ENCODE measurements at places on chromosomes 1 and 21. TPM values are rescaled to one million over a fixed set of nuclear protein-coding genes. Genes with fewer than 3 reads are reported as not detected.

DNA sequence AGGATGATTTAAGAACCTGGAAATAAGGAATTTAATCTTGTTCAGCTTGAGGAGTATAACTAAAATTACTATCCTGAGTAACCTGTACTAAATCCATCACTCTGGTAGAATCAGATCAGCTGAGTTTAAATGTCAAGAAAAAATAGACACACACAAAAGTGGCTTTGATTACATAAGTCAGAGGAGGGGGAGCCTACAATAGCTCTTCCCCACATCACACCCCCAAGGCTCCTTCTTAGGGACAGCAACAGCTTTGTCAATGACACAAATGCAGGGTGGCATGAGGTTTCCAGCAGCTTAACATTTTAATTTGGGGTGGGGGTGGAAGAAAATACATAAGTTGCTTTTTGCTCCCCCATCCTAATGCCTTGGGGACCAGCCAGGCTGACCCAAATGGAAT, 12.6 kb upstream of the NUP210L start:
- H3K27ac ChIP-seq, result no peak overlapping the region
- no peak for DNase-seq
- no peaks in the 10 kb centered on the region for H3K27me3 ChIP-seq
- H3K36me3 ChIP-seq, result peaks cover 13% of the 10 kb centered on the region
- H3K4me1 ChIP-seq, result no peaks in the 10 kb centered on the region
- no peak overlapping the region for H3K4me3 ChIP-seq

GRCh38 chr1:64632936-64633335, 111.9 kb upstream of the RAVER2 start:
- no peaks in the 10 kb centered on the region for H3K4me1 ChIP-seq
- no peak for DNase-seq
- H3K36me3 ChIP-seq, result no peaks in the 10 kb centered on the region

DNA sequence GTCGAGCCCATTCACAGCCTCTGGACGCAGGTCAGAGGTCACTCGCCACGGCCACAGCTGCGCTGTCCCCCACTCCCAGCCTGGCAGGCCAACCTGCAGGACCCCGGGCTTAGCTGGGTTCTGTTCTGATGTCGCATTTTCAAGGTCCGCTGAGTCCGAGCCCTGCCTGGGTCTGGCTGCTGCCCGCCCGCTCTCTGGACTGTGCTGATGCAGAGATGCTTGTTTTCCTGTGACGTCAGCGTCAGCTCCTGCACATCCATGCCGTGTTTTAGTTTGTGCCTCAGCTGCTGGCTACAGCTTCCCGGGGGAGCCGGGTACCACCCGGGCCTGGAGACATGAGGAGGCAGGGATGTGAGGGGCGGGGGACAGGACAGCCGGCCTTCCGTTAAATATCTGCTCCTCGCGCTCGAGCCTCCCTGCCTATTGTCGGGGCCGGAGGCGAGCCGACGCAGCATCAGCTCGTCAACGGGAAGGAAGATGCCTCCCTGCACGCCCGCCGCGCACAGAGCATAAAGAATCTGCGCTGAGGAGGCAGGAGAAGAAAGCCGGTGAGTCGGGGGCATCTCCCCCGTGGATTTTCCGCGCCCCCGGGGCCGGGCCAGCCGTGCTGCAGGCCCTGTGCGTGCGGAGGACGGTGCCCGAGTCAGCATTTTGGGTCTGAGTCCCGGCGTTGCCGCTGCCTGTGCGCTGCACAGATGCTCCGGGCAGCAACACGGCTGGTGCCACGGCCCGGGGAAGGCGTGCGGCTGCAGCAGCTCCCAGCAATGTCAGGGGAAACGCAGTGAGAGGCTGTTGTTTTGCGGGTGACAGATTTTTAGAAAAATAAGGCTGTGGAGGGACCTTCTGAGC, 23.4 kb downstream of the PRKCZ start:
- DNase-seq, result no peak
- H3K27me3 ChIP-seq, result no peaks in the 10 kb centered on the region
- no peaks in the 10 kb centered on the region for H3K4me1 ChIP-seq
- no peaks in the 10 kb centered on the region for H3K36me3 ChIP-seq
- peak overlapping the region; percentile 45 for H3K4me3 ChIP-seq
- H3K27ac ChIP-seq, result no peak overlapping the region

The LIN9 gene
- 1.9 TPM for total RNA-seq

DNA sequence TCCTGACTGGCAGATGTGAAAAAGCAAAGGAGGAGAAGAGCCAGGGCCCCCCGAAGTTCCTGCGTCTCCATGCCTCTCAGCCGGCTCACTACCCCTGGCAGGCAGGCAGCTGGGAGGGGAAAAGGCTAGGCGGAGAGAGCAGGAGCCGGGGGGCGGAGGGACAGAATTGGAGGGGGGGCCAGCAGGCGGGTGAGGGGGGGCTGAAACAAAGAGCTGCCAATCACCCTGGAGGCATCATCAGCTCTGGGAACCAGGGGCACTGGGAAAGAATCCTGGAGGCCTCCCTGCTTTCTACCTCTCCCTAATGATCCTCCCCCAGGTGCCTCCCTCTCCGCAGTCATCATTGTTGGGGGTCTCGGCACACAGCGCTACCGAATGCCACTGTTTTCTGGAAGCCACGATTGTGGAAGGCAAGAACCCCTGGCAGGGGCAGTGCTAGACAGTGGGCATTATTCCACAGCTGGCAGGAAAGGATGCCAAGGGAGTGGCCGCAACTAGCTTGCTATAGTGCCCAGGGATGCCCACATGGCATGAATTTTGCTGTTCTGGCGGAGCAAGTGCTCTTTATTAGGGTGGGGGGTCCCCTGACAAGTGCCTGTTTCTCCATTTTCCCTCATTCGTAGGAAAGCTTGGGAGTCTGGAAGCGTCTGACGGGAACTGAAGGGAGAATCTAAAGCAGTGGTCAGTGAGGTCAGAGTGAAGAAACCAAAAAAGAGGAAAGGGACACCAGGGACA, at the start of gene THBS3:
THBS3 (minus strand) TSS at position 92 of the 735 bp plus-strand sequence; CDS start at position 71, 21 bp downstream.
- peaks cover 8% of the 10 kb centered on the region for H3K4me1 ChIP-seq
- H3K36me3 ChIP-seq, result no peaks in the 10 kb centered on the region
- DNase-seq, result no peak
- no peaks in the 10 kb centered on the region for H3K27me3 ChIP-seq

DNA sequence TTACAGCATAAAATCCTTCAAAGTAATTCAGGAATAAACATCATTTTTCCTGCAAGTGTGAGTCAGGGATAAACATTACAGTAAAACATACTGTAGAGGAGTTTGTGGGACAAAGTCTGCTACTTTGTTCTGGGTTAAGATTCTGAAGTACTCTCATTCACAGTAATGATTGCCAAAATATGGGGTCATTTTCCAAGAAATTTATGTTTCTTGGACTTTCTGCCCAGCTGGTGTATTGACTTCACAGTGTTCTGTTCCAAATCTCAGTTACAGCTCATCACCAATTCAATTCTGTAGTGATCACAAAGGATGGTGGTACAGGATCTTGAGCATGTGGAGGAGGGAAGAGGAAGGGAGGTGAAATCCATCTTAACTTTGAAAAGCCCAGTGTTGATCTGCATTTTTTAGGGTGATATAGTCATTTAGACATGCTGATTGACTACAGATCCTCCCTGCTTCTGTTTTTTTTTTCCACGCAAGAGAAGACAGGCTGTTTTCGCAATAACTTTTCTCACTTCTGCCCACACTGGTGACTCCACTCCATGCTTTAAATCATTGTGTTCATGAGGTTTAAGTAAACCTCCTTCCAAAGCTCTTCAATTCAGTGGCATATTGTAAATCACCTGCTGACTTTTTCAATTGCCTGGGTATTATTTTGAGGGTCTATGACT, 60.4 kb upstream of the C1orf53 start:
- no peak overlapping the region for H3K4me3 ChIP-seq
- H3K27ac ChIP-seq, result no peak overlapping the region
- DNase-seq, result no peak

The LEFTY2 gene
- 0.88 TPM for total RNA-seq

The AGMAT gene
- total RNA-seq, result 0.33 TPM

GRCh38 chr1:16165073-16165364, 9.2 kb upstream of the EPHA2 start:
- peak overlapping the region; percentile 87 for H3K27ac ChIP-seq
- DNase-seq, result no peak
- no peak overlapping the region for H3K4me3 ChIP-seq
- H3K4me1 ChIP-seq, result no peaks in the 10 kb centered on the region
- H3K36me3 ChIP-seq, result no peaks in the 10 kb centered on the region

- H3K4me3 ChIP-seq, result no peak overlapping the region
- H3K27me3 ChIP-seq, result no peaks in the 10 kb centered on the region
- H3K36me3 ChIP-seq, result no peaks in the 10 kb centered on the region
- peaks cover 6% of the 10 kb centered on the region for H3K4me1 ChIP-seq
Measured at GRCh38 chr1:39131940-39132339, 72.6 kb upstream of the MACF1 start.

DNA sequence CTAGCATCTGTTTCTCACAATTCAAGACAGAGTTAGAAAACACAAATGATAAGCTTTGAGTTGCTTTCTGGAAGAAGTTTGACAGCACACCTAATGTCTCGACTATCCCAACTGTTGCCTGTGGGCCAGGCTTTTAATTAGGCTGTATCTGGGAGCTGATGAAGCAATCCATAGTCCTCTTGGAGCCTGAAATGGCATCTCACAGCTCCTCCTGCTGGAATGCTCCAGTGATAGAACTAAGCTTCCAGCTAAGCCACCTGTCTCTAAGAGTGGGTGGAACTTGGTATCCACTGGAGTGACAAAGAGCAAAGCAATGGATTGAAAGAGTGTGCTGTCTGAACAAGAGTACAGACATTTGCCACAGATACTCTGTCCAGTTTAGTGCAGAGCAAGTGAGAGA, 605.3 kb upstream of the NR5A2 start:
- H3K4me1 ChIP-seq, result no peaks in the 10 kb centered on the region
- no peak for DNase-seq
- H3K36me3 ChIP-seq, result no peaks in the 10 kb centered on the region

DNA sequence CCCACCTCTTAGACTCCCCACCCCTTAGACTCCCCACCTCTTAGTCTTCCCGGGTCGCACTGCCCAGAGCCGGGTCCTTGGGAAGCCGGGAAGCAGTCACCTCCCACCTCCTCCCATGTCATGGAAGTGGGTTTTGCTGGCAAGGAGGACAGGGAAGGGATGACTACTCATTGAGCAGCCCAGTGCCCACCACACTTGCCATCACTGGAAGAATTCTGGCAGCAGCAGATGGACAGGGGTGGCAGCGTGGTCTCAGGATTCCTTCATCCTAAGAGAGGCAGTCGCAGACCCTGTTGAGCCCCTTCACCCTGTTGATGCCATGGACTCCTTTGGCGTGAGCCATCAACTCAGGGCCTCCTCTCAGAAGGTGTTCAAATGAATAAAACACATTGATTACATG, 140.8 kb downstream of the PGBD5 start:
- no peaks in the 10 kb centered on the region for H3K27me3 ChIP-seq
- no peak overlapping the region for H3K27ac ChIP-seq
- no peaks in the 10 kb centered on the region for H3K36me3 ChIP-seq
- no peak for DNase-seq
- no peaks in the 10 kb centered on the region for H3K4me1 ChIP-seq

DNA sequence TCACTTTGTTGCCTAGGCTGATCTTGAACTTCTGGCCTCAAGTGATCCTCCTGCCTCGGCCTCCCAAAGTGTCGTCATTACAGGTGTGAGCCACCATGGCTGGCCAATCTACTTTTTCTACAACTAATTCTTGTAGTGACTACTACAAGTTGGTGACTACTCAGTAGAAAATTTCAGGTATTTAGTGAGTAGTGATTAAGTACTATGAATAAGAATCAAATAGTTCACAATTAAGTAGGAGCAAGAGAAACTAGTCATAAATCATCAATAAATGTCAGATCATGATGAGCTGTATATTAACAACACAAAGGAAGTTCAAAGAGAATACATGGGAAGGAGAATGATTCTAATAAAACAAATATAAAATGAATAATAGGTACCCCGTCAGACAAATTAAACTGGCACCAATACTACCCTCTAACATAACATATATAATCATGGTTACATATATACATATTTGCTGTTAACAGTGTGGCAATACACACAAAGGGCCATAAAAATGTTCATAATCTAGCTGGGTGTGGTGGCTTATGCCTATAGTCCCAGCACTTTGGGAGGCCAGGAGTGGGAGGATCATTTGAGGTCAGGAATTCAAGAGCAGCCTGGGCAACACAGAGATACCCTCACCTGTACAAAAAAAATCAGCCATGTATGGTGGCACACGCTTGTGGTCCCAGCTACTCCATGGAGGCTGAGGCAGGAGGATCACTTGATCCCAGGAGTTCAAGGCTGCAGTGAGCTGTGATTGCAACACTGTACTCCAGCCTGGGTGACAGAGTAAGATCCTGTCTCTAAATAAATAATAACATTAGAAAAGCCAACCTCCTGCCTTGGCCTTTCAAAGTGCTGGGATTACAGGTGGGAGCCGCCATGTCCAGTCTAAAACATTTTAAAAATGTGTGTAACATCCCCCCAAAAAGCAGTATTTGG, 19.1 kb downstream of the YY1AP1 start:
- no peak for DNase-seq
- H3K27ac ChIP-seq, result no peak overlapping the region
- no peaks in the 10 kb centered on the region for H3K36me3 ChIP-seq
- H3K27me3 ChIP-seq, result no peaks in the 10 kb centered on the region
- H3K4me1 ChIP-seq, result no peaks in the 10 kb centered on the region

DNA sequence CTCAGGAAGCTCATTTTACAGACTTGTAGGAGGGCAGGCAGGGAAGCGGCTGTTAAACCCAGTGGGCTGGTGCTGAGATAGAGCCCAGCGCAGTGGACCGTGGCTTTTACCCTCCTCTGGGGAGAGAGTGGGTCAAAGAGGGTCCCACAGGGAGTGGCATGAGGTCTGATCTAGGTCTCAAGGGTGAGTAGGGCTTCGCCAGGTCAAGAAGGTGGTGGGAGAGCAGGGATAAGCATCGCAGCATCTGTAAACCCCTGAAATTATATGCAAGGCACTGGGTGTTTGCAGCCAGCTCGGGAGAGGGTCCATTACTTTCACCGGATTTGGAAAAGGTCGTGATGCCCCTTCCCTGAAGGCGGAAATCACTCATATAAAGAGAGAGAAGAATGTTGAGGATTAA, 89.1 kb downstream of the ZSCAN20 start:
- DNase-seq, result no peak
- H3K36me3 ChIP-seq, result no peaks in the 10 kb centered on the region
- H3K4me3 ChIP-seq, result no peak overlapping the region
- no peaks in the 10 kb centered on the region for H3K27me3 ChIP-seq

DNA sequence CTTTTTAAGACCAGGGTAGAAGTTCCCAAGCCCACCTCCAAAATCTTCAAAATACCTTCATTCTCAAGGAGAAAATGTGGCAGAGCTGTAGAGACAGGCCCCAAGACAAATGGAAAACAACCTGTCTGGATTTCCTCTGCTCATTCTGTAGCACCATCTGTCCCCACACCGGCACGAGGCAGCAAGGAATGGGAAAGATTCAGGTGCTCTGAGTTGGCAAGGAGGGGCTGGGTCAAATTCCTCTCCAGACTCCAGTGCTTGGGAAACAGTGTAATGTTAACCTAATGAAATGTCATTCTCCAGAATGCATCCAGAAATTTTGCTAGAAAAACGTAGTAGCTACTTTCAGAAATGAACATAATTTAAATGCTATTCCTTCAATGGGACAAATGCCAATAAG, 9.3 kb downstream of the PABPC4 start:
- peaks cover 21% of the 10 kb centered on the region for H3K36me3 ChIP-seq
- H3K4me1 ChIP-seq, result no peaks in the 10 kb centered on the region
- H3K27me3 ChIP-seq, result no peaks in the 10 kb centered on the region
- no peak overlapping the region for H3K4me3 ChIP-seq
- DNase-seq, result no peak

The NBPF15 gene
- total RNA-seq, result 35.1 TPM

The ATP8B2 gene
- 61.3 TPM for total RNA-seq

GRCh38 chr1:12549460-12550349, 68.3 kb downstream of the DHRS3 start:
- no peaks in the 10 kb centered on the region for H3K36me3 ChIP-seq
- DNase-seq, result peak; percentile 82
- H3K27ac ChIP-seq, result peak overlapping the region; percentile 83
- peaks cover 14% of the 10 kb centered on the region for H3K4me1 ChIP-seq

All from breast epithelium (tissue), 4 donors.